ENCODE measurements at places on chromosomes 13 and 19.

DNA sequence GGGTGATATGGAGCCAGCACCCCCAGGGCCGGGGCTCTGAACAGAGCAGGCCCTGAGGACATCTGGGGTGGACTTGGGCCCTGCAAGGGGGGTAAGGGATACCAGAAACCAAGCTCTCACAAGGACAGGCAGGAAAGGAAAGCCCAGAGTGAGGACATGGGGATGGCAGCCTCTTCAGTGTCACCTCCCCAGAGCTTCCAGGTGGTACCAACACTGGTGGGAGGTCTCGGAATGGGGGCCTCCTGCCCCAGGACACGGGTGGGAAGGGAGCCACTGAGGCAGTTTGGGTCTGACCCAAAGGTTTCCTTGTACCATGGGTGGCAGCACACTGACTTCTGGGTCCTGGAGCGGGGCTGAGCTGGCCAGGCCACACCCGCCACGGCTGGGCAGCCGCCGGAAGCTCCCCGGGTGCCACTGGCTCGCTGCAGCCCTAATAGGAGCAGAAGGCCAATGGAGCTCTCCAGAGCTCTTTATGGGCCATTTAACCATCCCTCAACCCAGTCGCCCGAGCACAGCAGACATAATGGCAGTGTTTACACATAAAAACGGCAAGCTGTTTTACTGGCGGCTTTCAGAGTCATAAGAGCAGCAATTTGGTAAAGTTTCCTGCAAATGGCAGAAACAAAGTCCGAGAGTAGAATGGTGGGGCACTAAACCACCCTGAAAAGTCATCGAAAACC, 59.3 kb downstream of the PEPD start:
- DNase-seq: no peak

DNA sequence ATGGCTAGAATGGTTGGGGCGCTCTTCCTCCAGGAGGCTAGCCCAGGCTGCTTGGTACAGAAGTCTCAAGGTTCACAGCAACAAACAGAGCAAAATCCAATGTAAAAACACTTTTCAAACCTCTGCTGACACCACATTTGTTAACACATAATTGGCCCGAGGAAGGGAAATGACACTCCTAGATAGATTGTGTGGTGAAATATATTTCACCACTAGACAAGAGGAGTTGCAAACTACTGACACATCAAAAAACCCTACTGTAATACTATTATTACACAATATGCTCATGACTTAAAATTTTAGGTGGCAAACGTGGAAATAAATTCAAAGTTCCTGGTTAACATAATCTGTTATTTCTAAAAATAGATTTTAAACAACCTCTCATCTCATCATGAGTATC, 643.6 kb downstream of the PCDH9 start:
- no peak for DNase-seq

DNA sequence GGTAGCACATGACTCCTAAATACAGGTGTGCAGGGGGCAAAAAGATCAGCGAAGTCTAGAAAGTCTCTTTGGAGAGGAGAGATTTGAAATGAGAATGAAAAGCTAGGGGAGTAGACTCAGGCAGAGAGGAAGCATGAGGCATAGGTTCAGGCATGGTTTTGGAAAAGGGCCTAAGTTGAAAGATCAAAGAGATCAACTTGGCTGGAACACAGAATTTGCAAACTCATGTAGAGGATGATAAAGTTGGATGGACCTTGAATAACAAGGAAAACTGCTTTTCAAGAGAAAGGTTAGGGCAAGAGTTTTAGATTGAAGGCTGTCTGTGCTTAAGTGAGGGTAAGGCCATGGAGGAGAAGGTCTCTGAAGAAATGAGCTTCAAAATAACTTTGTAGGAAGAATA, 47.4 kb upstream of the UBAC2 start:
- DNase-seq: no peak

DNA sequence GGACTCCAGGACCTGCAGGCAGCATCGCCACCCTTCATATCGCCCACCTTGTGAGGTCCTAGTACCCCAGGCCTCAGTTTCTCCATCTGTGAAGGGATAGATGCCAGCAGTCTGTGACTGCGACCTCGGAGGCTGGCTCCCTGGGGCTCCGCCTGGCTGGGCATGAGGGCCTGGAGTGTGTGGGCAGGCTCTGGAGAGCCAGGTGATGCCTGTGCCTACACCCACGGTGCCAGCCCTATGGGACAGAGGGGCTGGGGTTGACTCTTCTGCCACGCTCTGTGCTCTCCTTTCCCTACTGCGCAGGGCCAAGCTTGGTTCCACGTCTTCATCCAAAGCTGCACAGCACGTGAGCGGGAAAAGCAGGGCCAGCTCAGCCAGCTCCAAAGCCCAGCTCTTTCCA, 26.0 kb upstream of the NFIC start:
- DNase-seq: no peak

- DNase-seq: no peak
Measured at GRCh38 chr13:41944635-41945397, 16.1 kb downstream of the VWA8 start.

DNA sequence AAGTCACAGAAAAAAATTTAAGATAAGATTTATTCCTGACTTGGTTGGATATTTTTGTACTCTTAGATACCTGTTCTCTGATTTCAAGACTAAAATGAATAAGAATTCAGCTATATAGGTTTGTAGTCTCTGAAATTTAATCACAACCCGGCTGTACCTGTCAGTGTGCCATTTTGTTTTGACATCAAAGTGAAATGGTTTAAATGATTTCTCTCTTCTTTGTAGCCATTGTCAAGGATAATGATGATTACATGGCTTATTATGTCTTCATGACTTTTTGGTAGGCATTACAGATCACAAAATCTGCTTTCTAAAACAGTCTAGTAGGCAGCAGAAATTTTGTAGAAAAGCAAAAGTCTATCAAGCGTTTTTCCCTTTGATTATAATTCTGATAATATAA, 72.5 kb downstream of the PCDH17 start:
- DNase-seq: no peak

GRCh38 chr19:10346509-10346908, 7.1 kb upstream of the ICAM3 start:
- no peak for DNase-seq

DNA sequence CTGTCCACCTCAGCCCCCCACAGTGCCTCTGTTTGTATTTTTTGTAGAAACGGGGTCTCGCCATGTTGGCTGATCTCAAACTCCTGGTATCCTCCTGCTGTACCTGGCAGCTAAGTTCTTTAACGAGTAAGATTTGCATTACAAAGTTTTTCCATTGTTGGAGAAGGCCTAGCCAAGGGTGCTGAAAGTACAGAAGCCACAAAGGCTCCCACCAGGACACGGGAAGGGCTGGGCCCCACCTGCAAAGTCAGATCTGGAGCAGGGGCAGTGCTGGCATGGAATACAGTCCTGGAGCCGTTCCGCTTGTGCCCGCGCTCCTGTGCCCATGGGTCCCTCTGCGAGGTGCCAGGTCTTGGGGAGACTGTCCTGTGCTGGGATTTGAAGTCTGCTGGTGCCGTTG, 12.1 kb downstream of the FZR1 start:
- DNase-seq: no peak

DNA sequence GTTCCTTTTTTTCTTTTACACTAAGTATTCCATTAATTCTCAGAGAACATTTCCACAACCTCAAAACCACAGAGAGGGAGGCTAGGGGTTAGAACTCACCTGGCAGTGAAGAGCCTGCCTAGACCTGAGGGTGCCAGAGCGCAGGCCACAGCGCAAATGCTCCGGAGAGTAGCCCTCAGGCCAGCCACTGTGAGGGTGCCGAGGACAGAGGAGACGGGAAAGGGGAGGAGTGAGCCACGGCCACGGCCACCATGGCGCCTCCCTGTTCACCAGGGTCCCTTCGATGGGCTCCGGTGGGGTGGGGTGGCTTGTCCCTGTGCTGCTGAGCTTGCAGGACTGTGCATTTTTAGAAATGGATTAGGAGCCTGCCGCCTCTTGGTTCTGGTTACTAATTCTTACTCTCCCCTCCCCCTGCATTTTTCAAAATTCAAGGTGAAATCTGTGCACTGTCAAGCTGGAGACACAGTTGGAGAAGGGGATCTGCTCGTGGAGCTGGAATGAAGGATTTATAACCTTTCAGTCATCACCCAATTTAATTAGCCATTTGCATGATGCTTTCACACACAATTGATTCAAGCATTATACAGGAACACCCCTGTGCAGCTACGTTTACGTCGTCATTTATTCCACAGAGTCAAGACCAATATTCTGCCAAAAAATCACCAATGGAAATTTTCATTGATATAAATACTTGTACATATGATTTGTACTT, 58.8 kb downstream of the GGACT start:
- DNase-seq: no peak

Data from stimulated activated CD8-positive, alpha-beta memory T cell treated with anti-CD3 and anti-CD28 coated beads, Interleukin-2, amount 100 ng/mL, for 1 hour (primary cell).